ENCODE measurements at places on chromosomes 3 and 15. TPM values are rescaled to one million over a fixed set of nuclear protein-coding genes. Genes with fewer than 3 reads are reported as not detected.

DNA sequence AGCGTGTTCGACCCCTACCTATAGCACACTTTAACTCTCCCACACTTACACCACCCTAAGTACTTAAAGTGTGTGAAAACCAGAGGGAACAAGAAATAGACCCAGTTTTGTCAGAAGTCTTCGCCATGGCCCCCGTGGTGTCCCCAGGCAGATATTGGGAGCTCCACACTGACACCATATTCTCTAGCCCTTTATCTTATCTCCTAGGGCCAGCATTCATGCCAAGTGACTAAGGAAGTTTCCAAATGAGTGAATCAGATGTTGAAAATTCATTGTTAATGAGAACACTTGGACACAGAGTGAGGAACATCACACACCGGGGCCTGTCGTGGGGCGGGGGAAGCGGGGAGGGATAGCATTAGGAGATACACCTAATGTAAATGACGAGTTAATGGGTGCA, 31.8 kb downstream of the P3H2 start:
- DNase-seq: no peak

DNA sequence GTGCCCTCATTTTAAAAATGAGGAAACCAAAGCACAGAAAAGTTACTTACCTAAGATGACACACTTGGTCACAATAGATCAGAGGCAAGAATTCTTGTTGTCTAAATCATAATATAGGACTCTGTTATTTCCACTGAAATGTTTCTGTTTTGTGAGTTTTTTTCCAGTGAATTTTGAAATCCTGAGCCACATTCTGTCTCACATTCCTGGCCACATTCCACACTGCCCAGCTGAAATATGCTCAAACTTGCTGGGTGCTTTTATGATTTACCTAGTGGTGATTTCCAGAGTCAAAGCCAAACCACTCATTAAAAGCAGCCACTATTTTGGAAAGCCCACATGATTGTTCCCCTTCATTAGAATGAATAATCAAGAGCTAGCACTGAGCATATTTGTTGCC, 82.3 kb upstream of the NPHP3 start:
- no peak for DNase-seq

- DNase-seq: no peak
Observed at GRCh38 chr3:42036483-42036823, 54.7 kb upstream of the TRAK1 start.

DNA sequence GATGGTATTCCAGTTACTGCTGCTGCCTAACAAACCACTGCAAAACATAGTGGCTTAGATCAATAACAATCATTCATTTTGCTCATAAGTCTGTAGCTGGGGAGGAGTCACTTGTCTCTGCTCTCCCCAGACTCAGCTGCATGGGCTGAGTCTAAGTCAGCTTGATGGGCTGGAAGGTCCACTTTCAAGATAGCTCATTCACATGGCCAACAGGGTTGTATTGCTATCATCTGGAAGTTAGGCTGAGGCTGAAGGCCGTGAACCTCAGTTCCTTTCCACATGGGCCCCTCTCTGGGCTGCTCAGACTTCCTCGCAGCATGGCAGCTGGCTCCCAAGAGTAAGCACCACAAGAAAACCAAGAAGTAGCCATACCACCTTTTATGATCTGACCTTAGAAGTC, 28.7 kb upstream of the BFSP2 start:
- no peak for DNase-seq

- no peak for DNase-seq
Observed at GRCh38 chr3:148420242-148420641, 277.5 kb upstream of the AGTR1 start.

GRCh38 chr3:114270019-114270418, 23.8 kb upstream of the TIGIT start:
- no peak for DNase-seq

- DNase-seq: no peak
Observed at GRCh38 chr3:127286571-127287140, 1.2 kb downstream of the PRR20G start.

GNAT1 gene
- total RNA-seq: not detected

SV2B gene
- total RNA-seq: 28.6 TPM

GP5 gene
- total RNA-seq: 0.29 TPM

CTXN2 gene
- total RNA-seq: not detected

IQSEC1 gene
- 57.1 TPM for total RNA-seq

PTX3 gene
- total RNA-seq: 317 TPM

GOLGA6L9 gene
- 5.2 TPM for total RNA-seq

All from glomerular endothelial cell (primary cell).